ENCODE measurements at places on chromosomes 2 and 18.

DNA sequence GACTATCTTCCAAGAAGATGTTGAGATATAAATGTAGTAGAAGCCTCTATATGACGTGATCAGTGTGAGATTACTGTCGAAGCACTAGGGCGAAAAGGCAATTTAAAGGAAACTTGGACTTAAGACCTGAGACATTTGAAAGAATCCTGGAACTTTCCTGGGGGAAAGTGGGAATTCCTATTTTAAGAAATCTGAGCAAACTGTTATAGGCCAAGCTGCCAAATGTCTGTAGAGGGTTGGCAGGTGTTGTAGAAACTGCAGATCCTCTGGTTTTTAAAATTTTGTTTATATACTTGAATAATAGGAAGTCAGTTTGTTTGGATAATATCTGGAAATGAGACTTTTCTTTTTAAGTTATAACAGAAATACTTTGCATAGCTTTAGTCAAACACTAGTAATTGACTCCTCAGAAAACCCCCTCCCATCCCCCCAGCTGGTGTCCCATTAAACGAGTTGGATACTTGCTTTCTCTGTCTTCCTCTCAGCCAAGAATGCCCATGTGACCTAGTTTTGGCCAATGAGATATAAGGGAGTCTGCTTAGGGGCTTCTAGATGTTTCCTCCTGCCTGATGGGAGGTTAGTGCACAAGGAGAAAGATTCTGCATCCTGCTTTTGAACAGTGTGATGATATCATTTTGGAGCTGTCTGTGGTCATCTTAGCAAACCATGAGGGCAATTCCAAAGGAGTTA is 61.2 kb downstream of the MOGAT1 start:
- DNase-seq, result no peak

DNA sequence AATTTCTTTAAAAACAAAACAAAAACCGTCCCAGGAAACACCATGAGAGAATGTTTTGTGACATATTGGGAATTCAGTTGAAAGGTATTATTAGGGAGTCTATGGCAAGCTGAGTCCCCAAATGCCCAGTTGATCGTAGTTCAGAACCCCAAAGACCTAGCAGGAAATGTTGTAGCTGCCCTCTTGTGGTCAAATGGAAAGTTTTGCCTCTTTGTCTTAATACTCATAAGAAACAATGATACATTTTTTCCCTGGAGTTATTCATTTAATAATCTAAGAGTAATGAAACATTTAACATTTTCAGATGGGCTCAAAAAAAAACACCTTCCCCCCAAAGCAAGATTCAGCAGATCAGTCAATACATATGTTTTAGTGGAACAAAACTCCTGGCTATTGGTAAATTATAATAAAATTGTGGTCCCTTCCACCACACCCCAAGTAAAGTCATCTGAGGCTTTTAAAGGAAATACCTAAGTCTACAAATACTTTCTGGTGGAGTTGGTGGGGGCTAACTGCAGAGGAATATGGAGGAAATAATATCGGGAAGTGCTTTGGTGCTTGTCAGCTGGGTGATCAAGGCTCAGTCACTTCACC is 37.8 kb upstream of the EFEMP1 start:
- no peak for DNase-seq

GRCh38 chr2:163943403-163944346 is 207.9 kb upstream of the FIGN start:
- DNase-seq, result no peak

- no peak for DNase-seq
These were observed 427.0 kb upstream of the TNP1 start for GRCh38 chr2:217286833-217287232.

- DNase-seq, result no peak
These were observed 88.6 kb downstream of the AAK1 start for GRCh38 chr2:69554981-69555380.

- DNase-seq, result no peak
These were observed 50.8 kb upstream of the TMEM87B start for GRCh38 chr2:112004253-112004645.

DNA sequence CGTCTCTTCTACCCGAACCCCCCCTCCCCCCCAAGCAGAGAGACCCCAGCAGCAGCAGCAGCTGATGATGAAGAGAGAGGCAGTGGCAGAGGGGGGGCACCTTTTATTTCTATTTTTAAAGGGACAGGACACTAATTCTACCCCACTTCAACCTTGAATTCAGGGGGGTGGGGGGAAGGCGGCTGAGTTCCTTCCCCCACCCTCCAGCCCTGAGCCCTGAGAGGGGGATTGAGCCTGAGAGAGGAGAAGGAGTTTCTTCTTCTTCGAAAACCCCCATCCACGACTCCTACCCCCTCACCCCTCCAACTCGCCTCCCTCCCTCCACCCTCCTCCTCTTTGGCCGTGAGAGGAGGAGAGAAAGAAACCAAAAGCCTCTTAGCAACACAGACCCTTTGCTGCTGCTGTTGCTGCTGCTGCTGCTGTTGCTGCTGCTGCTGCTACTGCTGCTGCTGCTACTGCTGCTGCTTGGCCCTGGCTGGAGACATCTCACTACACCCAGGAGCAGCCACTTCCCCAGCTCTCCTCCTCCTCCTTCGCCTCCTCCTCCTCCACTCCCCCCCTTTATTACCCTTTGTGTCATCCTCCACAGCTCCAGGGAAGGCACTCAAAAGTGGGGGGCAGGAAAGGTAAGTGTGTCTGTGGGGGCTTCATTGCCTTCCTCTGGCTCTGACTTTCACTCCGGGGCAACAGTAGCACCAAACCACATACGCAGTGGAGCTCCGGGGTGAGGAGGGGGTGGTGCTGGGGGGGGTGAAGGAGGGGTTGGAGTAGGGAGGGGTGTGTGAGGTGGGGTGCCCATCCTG is at the start of gene MBD5:
MBD5 (plus strand) TSS at position 33 of the 803 bp plus-strand sequence.
- no peak for DNase-seq

DNA sequence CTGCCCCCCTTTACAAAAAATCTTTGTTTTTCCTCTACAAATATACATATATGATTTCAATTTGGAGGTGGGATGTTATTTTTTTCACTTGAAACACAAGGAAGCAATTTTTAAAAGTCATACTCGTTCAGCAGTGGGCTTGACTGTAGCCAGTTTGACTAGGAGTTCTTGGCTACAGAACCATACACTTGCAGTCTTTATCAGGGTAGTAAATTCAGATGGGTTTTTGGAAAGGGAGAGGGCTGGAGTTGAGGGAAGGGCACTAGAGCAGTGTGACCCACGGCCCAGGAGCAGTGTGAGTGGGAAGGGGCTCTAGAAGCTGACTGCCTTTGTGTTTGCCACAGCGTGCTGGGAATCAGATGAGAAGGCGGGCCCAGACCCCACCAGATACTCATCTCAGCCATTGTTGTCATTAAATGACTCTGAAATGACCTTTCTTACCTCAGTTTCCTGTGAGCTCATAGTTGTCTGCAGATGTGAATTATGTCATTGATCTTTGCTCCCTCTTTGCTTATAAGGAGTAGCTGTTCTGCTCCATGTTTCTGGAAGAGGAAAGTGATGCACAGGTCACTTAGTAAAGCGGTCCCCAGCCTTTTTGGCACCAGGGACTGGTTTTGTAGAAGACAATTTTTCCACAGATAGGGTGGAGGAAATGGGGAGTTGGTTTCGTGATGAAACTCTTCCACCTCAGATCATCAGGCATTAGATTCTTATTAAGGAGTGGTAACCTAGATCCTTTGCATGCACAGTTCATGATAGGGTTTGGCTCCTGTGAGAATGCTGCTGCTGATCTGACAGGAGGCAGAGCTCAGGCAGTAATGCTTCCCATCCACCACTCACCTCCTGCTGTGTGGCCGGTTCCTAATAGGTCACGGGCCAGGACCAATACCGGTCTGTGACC is 116.8 kb downstream of the SPTBN1 start:
- no peak for DNase-seq

GRCh38 chr2:217618744-217619143 is 384.1 kb downstream of the TNS1 start:
- no peak for DNase-seq

- no peak for DNase-seq
These were observed 246.4 kb downstream of the PRKCE start for GRCh38 chr2:45897842-45898241.

GRCh38 chr2:10345813-10346212 is 43.1 kb downstream of the HPCAL1 start:
- no peak for DNase-seq

- no peak for DNase-seq
These were observed 32.1 kb upstream of the DPP4 start for GRCh38 chr2:162106146-162106551.

DNA sequence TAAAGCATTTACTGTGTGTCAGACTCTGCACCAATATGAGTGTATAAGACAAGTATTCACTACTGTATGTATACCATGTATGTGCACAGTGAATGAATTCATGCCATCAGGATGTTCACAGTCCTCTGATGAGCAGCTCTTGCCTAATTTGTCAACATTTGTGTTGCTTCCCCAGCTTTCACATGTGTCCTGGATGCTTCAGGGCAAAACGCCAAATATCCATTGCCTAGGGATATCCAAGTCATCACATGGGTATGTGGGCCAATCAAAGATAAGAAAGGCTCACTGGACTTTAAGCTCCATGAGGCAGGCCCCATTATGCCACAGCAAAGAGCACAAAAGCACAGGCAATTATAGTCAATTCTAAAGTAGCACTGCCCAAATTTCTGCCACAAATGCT is 134.2 kb upstream of the CHAC2 start:
- no peak for DNase-seq

GRCh38 chr2:172357442-172357841 is 69.9 kb upstream of the ITGA6 start:
- no peak for DNase-seq

GRCh38 chr2:181954538-181954883 is 31.1 kb upstream of the PPP1R1C start:
- DNase-seq, result no peak

DNA sequence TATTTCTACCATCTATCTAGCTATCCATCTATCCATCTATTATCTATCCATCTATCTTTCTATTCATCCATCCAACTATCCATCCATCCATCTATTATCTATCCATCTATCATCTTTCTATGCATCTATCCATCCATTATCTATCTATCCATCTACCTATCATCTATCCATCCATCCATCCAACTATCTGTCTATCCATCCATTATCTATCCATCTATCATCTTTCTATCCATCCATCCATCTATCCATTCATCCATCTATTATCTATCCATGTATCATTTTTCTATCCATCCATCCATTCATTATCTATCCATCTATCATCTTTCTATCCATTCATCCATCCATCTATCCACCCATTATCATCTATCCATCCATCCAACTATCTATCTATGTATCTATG is 24.6 kb upstream of the ZNF407 start:
- DNase-seq, result no peak

GRCh38 chr2:96894151-96894531 is 24.3 kb upstream of the SEMA4C start:
- no peak for DNase-seq

DNA sequence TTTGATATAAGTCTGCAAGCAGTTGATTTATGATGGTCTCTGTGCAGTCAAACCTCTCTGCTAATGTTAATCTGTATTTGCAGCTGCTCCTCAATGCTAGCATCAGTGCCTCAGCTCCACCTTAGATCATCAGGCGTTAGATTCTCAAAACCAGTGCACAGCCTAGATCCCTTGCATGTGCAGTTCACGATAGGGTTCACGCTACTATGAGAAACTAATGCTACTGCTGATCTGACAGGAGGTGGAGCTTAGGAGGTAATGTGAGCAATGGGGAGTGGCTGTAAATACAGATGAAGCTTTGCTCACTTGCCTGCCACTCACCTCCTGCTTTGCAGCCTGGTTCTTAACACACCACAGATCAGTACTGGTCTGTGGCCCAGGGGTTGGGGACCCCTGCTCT is 18.4 kb downstream of the RBKS start:
- DNase-seq, result no peak

- no peak for DNase-seq
These were observed 6.3 kb downstream of the HRH4 start for GRCh38 chr18:24466771-24467170.

GRCh38 chr2:217449444-217449843 is 553.4 kb downstream of the TNS1 start:
- no peak for DNase-seq

GRCh38 chr2:190532581-190532980 is 1.9 kb downstream of the NEMP2 start:
- no peak for DNase-seq

- DNase-seq, result no peak
These were observed 48.9 kb downstream of the LDLRAD4 start for GRCh38 chr18:13267431-13267873.

- no peak for DNase-seq
These were observed 116.0 kb upstream of the PELI1 start for GRCh38 chr2:64260093-64260803.

DNA sequence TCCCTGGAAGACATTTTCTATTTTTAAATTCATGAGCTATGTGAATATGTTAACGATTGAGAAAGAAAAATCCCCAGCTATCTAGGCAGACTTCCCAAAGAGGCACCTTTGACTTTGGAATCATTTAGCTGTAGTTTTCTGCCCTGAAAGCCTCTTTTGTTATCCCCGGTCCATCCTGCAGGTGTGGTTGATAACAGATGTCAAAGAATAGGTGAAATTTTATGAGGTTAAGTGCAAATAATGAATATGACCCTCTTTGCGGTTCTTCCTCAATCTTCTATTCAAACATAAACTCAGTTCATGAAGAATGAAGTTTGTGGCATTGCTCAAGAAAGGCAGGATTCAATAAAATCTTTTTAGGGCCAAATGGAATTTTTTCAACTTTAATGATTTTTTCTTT is 51.6 kb upstream of the ATP8B1 start:
- no peak for DNase-seq
